ENCODE measurements at places on chromosomes 3 and 15.

DNA sequence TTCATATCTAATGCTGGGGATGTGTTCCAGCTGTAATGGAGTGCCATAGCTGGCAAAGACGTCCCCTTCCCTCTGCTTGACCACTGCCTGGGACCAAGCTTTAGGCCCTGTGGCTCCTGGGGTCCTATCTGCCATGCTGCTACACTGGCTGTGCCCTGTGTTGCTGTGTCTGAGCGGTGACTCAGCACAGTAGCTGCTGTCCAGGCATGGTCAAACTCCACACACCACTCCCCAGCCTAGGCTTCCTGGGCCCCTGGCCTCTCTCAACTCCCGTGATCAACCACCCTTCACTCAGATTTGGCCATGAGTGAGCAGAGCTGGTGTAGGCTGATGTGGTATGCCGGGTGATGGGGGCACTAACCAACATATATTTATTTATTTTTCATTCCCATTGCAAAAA is 27.0 kb downstream of the EPHB1 start:
- DNase-seq: no peak

GRCh38 chr15:24954783-24955530 is at the start of the genes SNRPN and SNURF:
Gene SNRPN (plus strand): TSS chr15:24954987. CDS start chr15:24974454, 19,467 bp downstream.
Gene SNURF (plus strand): TSS chr15:24954987. CDS start chr15:24955049, 62 bp downstream.
- peak; percentile 59 for DNase-seq

DNA sequence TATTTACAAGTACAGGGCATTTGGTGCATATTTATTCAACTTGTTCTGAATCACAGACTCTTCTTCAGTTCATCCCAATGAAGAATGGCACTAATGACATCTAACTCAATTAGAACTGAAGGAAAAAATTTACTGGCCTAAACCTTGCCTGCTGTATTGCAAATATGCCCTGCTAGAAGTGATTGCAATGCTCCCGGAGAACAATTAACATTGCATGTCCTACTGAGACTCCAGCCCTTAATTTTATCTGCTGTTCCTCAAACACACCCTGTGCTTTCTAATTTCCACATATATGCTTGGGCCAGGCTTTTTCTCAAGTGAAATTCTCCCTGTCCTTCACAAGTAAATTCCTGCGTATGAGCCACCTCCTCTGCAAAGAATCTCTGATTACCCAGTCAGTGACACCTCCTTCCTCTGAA is 8.3 kb downstream of the ACKR4 start:
- DNase-seq: no peak

DNA sequence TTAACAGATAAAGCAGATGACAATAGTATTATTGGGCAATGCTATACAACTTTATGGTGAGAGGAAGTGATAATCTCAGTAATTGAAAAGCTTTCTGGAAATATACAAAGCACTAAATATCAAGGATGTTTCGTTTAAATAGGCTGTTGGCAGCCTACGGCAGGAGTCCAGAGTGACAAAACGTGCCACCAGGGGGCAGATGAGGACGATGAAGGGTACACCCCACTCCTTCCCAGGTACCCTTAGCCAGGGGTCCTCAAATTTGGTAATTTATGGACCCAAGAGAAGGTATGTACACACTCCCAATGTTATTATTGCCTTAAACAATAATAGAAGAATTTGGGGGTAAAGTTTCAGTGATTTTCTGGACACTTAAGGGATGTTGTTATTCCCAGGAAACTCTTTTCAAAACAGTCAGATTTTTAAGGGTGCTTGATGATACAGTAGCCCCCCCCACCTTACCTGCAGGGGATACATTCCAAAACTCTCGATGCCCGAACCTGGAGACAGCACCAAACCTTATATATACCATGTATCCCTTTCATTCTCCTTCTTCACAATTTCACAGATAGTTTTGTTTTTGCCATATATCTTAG is 1.4 kb upstream of the MAGEL2 start:
- DNase-seq: no peak

DNA sequence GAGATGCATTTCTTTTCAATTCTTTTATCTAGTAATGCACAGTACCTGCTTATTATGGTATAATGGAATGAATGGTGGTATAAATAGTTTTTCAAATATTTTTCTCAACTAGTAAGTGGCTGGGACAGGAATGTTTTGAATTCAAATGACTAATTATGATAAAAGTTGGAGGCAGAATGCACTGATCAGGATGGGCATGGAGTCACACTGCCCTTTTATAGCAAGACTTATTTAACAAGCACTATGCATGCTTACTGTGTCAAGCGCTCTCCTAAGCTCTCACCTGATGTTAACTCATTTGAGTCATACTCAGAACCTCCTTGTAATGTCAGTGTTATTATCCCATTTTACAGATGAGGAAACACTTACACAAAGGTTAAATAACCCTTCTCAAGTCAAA is 221.8 kb downstream of the FEZF2 start:
- no peak for DNase-seq

GRCh38 chr3:158313338-158313927 is 203.5 kb downstream of the RSRC1 start:
- DNase-seq: peak; percentile 7

DNA sequence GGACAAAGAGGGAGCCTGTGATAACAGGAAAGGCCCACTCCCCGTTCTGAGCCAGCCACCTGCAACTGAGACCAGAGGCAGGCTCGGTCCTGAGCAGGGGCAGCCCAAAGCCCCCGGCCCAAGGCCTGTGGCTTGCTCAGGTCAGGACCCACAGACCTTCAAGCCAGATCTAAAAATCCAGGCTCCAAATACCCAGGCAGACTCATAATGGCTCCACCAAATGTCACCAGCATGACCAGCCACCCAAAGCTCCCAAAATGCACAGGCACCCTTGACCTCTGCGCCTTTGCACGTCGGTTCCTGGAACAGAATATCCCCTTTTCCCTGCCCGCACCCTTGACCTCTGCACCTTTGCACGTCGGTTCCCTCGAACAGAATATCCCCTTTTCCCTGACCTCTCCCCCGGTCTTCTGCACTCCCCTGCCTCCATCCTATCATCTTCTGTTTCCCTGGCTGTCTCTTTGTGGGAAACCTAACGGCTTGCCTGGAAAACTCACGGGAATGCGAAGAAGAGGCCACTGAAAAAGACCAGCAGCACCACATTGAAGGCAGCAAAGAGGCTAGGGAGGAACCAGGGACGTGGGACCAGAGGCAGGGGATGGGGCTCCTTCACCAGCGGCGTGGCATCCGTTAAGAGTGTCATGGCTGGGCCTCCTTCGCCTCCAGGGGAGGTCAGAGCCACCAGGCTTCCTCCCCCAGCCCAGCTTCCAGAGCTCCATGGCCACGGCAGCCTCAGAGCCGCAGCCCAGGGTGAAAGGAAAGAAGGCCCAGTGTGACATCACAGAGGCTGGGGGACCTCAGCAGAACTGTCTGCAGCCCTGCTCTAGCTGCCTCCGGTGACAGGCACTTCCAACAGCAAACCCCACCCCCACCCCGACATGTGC is at the start of gene ZDHHC19:
ZDHHC19 (minus strand) TSS at position 728 of the 884 bp plus-strand sequence; CDS start at position 643, 85 bp downstream.
- no peak for DNase-seq

GRCh38 chr3:127585163-127585812 is 5.2 kb downstream of the TPRA1 start:
- DNase-seq: peak; percentile 44

DNA sequence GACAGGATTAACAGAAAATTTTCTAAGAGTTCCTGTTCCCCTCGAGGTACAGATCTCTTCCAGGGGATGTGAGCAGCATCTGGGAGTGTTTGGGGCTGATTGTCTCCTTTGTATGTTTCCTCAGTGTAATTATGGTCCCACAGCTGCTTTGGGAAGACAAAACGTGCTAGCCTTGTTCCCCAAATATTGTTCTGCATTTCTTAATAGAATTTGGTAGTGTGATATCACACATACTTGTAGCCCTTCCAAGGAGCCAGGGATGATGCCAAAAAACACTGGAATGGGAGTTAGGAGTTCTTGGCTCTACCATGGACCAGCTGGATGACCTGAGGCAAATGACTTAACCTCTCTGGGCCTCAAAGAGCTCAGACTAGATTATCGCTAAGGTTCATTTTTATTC is 19.0 kb upstream of the AGBL1 start:
- DNase-seq: no peak

- DNase-seq: no peak
These were observed 103.3 kb downstream of the SNRK start for GRCh38 chr3:43389388-43390254.

GRCh38 chr3:97765336-97765735 is 778 bp downstream of the ARL6 start:
- DNase-seq: no peak

GRCh38 chr15:39613271-39613670 is 32.4 kb downstream of the THBS1 start:
- DNase-seq: no peak

- no peak for DNase-seq
These were observed 10.1 kb upstream of the STRIT1 start for GRCh38 chr3:155303540-155304097.

- DNase-seq: no peak
These were observed 45.2 kb downstream of the CCNB2 start for GRCh38 chr15:59150185-59150584.

DNA sequence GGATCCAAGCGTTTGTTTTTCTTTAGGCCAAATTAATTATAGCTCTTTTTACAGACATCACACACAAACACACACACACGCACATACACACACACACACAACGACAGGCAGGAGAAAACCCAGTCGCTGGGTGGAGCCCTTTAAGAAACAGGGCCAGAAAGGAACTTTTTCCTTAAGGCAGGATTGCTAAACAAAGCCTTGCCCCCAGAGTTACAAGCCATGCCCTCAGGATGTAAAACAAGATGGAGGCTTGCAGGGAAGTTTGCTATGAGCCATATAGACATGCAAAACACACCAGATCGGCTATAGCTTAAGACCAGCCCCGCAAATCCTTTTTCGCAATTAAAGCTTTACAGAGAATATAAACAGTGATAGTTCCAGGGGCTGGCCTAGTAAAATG is 16.3 kb upstream of the IQCF2 start:
- DNase-seq: no peak

GRCh38 chr15:36911322-36911944 is 188.9 kb downstream of the MEIS2 start:
- no peak for DNase-seq

GRCh38 chr3:11206316-11206715 is 52.0 kb downstream of the HRH1 start:
- no peak for DNase-seq

GRCh38 chr3:66355394-66355793 is 134.6 kb downstream of the SLC25A26 start:
- no peak for DNase-seq

GRCh38 chr3:89314454-89315098 is 207.2 kb downstream of the EPHA3 start:
- peak; percentile 2 for DNase-seq
